ENCODE measurements at places on chromosomes 6 and 20.

DNA sequence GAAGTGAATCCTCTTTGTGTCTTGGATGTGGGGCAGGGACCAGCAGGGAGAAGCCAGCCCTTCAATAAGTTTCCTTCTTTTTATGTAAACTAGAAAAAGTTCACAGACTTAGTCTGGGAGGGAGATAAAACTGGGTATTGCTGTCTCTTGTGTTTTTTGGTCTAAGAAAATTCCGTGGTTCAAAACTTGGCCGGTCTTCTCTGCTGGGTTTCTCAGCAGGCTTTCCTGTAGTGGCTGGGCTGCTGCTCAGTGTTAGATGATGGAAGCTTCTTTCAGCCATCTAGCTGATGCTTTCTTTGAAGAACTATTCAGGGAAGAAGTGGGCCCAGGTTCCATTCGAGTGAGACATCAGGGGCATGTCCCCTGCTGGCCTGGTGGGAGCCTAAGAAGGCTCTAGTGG lies 70.7 kb upstream of the SCP2D1 start:
- no peak for DNase-seq

- no peak for DNase-seq
Observed at GRCh38 chr6:14645841-14646240, 528.3 kb downstream of the CD83 start.

DNA sequence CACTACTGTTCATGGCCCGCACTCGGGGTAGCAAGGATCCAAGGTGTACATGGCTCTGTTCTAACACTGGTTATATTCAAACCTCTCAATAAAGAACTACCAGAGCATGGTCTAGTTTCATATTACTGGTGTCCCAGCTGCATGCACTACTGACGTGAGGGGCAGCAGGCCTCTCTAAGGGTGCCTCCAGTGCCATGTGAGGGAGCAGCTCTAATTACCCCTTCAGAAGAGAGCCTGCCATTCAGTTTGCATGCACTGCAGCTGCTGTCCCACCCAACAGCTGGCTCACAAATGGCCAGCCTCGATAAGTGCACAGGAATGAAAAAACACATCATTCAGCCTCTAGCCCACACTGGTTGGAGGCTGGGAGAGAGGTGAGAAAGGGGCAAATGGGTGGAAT lies 85.2 kb downstream of the SMLR1 start:
- DNase-seq: no peak

GRCh38 chr20:39253051-39253755 lies 291.1 kb downstream of the DHX35 start:
- no peak for DNase-seq

DNA sequence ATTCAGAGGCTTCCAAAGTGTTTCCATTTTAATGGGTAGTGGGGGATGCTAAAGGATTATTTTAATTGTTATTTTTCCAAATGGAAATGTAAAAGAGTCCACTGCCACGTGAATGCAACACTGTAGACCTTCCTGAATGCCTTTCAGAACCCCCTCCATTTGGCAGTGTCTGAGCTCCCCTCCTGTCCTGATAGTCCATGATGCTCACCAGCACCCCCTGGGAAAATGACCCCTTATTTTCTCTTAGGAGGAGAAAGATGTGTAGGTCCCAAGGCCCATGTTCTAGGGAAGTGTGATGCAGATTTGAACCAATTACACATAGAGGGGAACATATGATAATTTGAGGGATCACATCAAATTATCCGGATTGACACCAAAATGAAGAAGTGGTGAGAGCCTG lies 46.8 kb upstream of the SH3BGRL2 start:
- DNase-seq: no peak

DNA sequence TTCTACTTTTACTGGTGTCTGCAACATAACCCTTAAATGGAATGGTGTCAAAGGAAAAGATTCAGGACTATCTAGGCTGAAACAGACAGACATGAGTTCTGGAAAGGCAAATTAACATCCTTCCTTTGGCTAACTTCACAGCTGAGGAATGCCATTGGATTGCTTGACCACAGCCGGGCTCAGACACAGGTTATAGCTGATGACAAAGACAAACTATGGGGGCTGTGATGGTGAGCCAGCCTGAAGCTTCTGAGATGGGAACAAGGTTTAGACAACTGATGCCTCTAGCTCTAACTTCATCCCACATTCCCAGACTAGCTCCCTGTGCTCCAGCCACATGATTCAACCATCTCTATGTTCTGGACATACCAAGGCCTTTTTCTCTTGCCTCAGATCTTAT lies 15.3 kb downstream of the POLR1C start:
- no peak for DNase-seq

DNA sequence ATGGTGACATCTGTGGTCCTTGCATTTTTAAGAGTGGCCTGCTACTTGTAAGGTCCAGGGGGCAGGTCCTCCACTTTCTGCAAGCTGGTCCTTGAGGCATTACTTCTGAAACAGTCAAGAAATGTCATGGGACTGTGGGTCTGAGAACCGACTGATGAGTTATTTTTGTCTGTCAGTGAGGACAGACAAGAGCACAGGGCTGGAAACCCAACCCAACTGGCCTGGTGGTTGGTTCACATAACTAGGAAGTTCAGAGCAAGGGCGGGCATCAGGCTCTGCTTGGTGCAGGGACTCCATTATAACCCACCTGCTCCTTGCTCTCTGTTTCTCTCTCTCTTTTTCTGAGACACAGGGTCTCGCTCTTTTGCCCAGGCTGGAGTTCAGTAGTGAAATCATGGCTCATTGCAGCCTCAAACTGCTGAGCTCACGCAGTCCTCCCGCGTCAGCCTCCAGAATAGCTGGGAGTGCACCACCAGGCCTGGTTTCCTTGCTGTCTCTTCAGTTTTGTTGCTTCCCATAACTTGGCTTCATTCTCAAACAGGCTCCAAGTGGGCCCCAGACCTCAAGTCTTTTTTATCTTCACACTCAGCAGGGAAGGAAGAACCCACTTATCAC lies 9.2 kb downstream of the CST3 start:
- no peak for DNase-seq

- DNase-seq: peak; percentile 71
Observed at GRCh38 chr6:154928325-154928922, 66.7 kb upstream of the TIAM2 start.

DNA sequence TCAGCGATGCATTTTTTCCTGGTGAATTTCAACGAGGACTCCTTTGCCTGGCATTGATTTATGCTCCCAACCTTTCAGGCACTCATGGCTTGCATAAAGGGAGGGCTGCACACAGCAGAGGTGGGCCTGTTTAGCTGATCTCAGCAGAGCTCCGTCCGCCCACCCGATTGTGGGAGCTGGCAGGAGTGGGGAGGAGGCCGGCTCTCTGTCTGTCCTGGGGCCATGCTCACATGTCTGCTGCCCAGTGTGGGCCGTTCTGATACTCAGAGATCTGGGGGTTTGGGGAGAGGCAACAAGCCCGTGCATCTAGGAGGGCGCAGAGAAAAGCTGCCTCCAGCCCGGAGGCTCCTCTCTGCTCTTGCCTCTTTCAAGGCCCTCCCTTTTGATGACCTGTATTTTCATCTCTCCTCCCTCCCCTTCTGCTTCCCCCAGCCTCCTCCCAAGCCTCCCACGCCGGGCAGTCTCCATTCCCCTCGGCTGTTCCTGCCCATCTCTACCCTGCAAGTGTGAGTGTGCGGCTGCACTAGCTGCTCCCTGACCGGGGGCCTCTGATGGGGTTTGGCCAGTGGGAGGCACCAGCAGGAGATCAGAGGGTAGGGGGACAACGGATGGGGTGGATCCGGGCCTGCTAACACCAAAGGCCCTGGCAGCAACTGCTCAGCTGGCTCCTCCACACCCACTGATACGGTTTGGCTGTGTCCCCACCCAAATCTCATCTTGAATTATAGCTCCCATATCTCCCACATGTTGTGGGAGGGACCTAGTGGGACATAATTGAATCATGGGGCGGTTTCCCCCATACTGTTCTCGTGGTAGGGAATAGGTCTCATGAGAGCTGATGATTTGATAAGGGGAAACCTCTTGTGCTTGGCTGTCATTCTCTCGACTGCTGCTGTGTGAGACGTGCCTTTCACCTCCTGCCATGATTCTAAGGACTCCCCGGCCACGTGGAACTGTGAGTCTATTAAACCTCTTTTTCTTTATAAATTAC lies 39.6 kb upstream of the MLN start:
- DNase-seq: no peak

DNA sequence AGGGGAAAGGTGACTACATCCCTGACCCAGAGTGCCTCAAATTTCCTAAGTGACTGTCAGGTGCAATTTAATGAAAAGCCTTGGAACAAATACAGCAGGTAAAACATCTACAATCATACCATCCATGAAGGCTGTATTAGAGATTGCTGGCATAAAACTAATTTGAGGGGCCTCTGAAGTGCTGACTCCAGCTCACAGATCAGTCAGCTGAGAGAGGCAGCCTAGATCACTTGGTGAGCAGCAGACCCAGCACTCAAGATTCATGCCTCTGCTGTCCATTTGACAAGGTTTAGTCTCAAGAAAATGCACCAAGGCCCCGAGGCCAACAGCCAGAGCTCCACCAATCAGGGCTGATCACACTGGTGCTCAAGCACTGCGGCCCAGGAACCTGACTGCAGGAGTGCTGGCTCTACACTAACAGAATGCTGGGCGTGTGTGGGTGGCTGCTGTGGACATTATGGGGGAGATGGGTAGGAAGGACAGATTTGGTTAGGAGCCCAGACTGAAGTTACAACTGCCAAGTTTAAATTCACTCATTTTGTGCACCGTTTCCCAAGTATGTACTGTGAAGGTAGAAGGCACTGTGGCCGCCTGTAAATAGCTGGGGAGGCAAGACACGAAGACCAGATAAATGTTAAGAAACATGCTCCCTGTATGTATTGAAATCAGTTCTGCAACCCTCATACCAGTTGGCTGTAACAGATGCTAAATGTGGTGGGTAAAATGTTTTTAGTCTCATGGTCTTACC lies 28.2 kb downstream of the SNX5 start:
- no peak for DNase-seq

DNA sequence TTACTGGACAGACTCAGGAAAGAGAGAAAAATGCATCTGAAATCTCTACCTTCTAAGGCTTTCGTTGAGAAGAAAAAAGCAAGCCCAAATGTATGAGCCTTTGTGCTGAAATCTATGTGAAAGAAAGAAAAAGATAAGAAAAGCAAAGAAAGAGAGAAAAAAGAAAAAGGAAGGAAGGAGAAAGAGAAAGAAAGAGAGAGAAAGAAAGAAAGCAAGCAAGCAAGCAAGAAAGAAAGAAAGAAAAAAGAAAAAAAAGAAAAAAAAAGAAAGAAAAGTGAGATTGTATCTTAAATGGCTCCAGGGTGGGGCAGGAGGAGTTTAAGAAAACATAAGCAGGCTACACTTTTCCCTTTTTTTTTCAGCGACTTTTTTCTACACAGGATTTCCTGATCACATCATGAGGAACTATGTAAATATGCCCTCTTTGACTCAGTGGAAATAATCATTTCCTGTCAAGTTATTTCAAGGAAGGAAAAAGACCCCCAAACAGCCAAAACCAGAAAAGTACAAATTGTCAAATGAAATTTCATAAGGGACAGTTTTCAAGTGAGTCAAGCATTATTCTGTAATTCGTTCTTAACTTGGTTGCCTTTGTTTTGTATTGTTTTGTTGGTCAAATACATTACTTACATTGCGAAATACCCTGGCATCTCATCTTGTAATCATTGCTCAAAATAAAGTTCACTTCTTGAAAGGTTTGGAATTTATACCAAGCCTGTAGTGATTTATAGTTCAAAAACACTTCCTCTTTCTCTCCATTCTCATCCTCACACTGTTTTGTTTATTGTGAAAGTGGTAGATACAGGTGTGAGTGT lies 79.5 kb upstream of the RNF217 start:
- DNase-seq: no peak

DNA sequence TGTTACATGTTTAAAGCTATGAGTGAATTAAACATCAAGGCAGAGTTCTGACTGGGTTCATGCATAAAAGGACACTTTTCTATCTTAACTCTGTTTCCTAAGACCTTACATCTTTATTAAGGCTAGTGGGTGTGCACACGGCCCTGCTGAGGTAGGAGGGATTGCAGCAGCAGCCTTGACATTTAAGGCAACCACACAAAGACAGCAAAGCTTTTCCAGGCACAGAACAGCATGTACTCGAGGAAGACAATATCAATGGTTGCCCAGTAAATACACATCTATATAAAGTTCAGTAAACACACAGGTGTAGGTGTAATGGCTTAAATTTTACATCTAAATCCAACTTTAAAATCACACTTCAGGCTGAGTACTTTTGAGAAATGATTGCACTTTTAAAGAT lies 79.8 kb upstream of the LOC128125822 start:
- no peak for DNase-seq

DNA sequence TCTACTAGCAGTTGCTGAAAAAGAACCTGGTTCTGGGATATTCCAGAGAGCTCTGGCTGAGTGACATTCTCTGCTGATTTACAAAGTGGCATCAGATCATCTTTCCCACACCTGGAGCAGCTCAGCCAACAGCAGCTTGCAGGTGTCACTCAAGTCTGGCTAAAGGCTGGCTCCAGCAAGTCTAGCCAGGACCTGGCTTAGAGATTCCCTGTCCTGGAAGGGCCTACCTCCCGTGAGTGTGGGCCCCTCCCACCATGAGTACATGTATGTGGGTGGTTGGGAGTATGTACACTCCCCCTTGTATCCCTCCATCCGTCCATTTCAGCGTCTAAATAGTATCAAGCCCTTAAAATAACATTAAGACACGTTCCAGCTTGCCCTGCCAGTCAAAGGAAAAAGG lies 539.3 kb upstream of the ID4 start:
- DNase-seq: no peak

DNA sequence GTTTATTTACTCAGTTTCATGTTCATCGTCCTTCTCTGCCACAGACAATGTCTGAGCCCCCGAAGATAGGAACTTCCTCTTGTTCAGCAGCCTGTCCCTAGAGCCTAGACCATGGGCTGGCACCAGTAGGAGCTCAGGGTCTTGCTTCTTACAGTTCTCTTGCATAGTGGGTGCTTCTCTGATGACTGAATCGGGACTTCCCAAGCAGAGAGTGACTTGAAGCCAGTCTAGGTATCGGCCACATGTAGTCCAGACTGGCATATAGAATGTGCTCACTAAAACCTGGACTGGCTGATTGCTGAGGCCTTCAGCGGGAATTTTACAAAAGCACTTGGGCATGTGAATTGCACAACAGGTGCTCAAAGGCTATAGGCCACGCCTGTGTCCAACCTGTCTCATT lies 52.0 kb downstream of the PRDM1 start:
- DNase-seq: no peak

GRCh38 chr6:21198032-21198640 lies 395.4 kb upstream of the SOX4 start:
- no peak for DNase-seq

DNA sequence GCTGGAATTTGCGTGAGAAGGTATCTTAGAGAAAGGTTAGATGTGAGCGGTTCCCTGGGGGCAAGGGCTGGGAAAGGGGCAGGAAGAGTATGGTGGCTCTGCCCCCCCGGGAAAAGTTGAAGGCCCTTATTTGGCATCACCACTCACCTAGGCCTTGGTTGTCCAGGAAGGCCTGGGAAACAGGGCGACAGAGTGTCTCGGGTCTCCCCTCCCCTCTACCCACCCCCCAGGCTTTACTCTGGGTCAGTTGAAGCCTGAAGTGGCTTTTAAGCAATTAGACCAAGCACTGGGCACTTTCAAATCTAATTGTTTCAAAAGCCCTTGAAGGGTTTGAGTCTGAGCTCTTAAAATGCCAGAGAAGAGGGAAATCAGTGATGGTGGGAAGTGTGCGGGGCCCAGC lies 30.2 kb upstream of the FOXP4 start:
- DNase-seq: no peak
